ENCODE measurements at places on chromosomes 5 and 9.

GRCh38 chr5:73222173-73222572 lies 49.2 kb downstream of the TMEM174 start:
- DNase-seq, result no peak

DNA sequence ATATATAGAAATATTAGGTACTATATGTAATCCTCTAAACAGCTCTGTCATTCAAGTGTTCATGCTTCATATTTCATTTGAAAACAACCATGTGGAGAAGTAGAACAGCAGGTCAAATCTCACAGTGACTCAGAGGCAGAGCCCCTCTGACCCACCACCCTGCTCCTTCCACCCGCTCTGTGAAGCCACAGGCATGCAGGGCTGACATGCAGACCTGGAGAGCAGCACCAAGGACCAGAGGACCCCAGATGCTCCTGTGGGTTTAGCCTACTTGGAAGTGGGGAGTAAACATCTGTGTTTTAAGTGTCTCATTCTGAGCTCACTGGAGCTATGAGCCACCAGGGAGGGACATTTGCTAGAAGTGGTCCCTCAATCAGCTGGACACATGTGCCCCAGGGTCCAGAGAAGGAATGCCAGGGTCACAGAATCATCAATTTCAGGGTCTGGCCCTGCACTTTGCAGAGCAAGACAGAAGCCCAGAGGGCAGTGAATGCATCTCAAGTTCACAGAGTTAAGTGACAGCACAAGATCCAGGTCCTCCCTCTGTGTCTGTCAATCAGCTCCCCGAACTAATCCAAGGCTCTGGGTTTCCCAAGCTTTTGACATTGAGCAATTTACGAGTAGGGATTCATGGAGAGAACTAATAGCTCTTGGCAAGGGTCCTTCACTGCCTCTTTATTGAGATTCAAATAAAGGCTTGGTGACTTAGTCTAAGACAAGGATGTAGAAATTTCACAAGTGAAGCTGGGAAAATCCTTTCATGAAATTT lies 441.1 kb downstream of the SEMA5A start:
- no peak for DNase-seq

GRCh38 chr9:83220730-83221129 lies 157.8 kb upstream of the RASEF start:
- DNase-seq, result no peak

DNA sequence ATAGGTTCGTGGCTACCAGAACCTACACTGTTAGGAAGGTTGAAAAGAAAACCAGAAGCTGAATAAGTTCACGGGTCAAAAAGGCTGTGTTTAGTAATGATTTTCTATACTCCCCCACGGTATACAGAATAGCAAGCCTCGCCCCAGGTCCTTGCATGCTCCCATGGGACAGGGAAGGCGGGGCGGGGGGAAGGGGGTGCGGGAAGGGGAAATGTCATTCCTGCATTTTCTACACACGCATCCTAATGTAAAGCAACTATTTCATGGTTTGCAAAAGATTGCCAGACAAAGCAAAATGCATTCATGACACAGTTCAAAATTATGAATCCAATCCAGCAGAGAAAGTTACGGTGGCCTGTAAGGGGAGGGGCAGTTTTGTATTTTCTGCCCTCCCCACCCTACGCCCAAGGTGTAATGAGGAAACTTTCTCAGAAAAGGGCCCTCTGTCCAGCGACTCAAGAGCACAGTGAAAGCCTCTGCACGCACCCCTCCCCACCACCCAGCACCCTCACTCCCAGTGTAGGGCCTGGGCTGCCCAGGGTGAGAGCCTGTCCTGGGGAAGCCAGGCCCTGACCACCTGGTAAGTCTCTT lies 105.2 kb downstream of the ROR2 start:
- no peak for DNase-seq

GRCh38 chr5:15885156-15885555 lies 294.4 kb downstream of the MARCHF11 start:
- no peak for DNase-seq

DNA sequence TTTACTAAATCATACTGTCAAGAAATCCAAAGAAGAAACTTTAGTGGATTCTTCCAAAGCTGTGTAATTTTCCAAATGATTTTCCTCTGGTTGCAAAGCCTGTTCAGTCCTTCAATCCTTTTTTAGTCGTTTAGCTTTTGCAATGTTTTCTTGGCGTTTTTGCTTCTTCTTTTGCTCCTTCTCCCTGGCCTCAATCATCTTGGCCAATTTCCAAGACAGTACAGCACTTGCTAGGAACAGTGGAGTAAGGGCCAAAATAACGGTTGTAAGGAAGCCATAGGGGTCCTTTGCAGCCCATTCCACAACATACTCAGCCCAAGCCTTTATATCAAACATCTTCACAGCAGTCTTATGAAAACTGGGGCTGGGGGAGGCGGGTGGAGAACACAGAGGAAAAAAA lies 2.4 kb downstream of the SMIM15 start:
- DNase-seq, result no peak

DNA sequence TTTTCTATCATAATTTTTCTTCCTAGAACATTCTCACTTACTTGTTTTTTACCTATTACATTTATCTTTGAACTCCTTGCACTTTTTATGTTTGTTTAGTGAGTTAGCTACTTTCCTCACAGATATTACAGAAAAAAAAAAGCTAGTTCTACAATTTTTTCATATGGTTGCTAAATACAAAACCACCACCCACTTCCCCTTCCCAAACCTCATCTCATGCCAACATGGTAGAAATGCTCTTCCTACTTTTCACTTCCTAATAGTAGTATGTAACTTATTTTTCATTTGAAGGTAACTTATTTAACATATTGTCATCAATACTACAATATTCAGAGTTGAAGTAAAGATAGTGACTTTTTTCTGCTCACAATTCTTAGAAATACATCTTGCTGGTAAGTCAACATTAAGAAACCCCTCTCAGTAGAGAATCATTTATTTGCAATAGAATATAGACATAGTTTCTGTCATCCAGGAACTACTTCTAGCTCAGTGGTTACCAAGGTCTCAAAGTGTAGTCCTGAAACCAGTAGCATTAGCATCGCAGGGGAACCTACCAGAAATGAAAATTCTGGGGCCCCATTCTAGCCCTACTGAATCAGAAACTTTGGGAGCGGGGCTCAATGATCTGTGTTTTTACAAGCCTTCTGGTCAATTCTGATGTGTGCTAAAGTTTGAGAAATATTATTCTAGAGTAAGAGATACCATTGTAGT lies 1124.6 kb downstream of the DTWD2 start:
- DNase-seq, result peak; percentile 18

GRCh38 chr9:10135553-10135952 lies 477.2 kb downstream of the PTPRD start:
- DNase-seq, result no peak

DNA sequence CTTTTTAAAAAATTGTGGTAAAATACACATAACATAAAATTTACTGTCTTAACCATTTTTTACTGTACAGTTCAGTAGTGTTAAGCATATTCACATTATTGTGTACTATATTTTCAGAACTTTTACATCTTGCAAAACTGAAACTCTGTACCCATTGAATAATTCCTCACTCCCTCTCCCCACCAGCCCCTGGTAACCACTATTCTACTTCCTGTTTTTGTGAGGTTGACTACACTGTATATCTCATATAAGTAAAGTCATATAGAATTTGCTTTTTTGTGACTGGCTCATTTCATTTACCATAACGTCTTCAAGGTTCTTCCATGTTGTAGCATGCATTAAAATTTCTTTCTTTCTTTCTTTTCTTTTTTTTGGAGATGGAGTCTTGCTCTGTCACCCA lies 87.0 kb downstream of the LNPEP start:
- no peak for DNase-seq

- no peak for DNase-seq
Measured at GRCh38 chr5:150022681-150023080, 22.1 kb downstream of the HMGXB3 start.

DNA sequence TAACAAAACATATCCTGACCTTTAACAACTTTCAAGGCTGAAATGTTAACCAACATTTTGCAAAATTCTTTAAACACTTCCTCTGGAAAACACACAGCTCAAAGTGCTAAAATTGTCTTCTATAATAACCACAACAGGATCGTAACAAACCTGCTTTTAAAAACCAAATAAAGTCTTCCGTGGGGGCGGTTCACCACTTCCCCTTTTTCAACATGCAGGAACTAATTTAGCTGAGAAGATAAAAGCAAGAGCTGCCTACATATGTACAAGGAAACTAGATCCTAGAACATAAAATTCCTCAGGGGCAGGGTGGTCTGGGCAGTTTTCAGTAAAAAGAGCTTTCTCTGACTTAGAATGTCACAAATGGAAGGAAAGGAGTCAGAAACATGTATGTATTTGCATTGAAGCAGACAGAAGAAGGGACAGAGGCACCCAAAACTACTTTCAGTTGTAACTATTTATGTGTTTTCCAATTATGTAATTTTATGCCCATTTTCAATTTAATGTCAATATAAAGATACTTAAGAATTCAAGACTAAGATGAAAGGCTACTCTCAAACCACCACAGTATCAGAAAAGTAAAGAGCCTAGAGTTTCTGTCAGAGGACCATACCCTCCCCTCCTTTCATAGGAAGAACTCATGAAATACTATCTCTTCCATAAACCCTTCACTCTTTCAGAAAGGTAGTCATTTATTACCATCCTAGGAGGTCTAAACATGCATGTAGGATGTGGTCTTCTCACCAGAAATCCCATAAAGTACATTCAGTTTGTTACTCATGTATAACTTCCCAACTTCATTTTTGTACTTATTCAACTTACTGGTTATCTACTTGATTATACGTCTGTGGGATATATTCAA lies 185.9 kb upstream of the RASA1 start:
- peak; percentile 40 for DNase-seq

GRCh38 chr5:42061121-42061520 lies 136.0 kb downstream of the FBXO4 start:
- DNase-seq, result no peak

GRCh38 chr9:68785965-68786364 lies 80.9 kb downstream of the PIP5K1B start:
- no peak for DNase-seq

DNA sequence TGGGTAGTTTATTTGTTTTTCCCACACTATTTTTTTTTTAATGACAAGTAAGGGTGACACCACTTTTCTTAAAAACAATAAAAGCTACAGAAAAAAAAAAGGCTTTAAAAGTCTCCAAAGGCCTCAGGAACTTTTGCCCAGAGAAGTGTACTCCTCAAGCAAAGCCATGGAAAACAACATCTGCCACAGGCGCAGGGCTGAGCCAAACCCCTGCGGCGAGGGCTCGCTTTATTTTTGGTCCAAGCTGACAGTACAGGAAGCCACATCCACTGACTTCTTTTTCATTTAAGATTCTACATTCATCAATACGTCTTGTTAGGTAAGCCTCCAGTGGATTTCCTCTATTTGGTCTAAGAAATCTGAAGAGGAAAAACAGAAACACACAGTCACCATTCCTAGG lies 51.9 kb upstream of the IFNK start:
- peak; percentile 42 for DNase-seq

- DNase-seq, result no peak
Measured at GRCh38 chr9:124293718-124294506, 36.2 kb downstream of the NEK6 start.

All from globus pallidus (tissue), 1 donor.